ENCODE measurements at places on chromosomes 1 and 21.

- no peak for DNase-seq
Observed at GRCh38 chr1:64650411-64650810, 94.5 kb upstream of the RAVER2 start.

DNA sequence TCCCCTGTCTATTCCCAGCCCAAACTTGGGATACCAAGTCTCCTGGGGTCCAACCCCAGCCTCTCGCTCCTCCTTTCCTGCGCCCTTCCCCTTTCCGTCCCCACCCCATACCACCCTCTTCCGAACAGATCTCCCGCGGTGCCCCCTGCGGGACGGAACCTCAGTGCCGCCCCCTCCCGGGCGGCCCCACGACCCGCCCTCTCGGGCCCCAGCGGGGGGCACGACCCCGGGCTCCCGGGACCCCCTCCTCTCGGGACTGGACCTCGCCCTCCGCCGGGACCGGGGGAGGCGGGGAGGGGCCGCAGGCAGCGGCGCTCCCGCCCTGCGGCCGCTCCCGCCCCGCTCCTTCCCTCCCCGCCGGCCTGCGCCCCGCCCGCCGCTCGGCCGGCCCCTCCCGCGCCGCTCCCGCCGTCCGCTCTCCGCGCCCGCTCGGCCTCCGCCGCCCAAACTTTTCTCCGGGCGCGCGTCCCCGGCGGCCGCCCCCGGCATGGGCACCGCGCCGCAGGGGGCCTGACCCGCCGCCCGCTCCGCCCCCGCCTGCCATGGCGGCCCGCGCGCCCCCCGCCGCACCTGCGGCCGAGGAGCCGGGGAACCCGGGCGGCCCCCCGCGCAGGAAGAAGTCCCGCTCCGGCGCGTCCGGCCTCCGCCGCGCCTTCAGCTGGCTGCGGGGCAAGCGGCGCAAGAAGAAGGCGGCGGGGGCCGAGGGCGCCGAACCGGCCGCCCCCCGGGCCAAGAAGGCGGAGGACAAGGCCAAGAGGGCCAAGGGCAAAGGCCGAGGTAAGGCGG, 39.0 kb upstream of the SYNC start:
- DNase-seq: no peak

DNA sequence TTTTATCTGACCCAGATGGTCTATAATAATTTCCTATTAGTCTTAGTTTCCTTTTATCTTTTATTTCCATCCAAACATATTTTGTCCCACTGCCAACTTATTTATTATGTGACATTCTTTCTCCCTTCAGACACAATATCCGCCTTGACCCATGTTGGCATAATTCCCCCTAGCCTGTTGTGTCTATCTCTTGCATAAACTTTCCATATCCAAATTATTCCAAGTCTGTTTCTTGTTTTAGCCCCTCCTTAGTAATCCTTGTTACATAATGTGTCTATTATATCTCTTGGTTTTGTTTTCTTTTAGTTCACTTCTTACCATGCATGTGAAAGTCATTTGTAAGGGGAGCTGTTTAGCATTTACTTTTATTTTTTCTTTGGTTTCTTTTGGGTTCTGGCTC, 81.6 kb upstream of the CACHD1 start:
- no peak for DNase-seq

DNA sequence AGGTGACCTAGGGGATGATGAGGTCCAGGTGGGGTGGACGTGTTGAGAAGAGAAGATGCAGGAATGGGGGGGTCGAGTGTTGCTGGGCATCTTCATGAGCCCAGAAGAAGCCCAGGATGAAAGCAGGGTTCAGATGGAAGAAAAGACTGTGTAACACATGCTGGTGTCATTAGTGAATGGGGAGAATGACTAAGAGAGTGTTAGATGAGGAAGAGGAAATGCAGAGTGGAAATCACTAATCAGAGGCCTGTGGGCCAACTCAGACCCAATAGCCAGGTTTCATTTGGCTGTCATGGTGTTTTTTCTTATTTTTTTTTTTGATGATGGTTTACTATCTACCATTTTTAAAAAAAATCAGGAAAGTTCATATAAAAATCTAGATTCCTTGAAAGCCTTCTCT, 180.8 kb upstream of the CAMK1G start:
- DNase-seq: no peak

- no peak for DNase-seq
Observed at GRCh38 chr1:57124768-57125446, 159.1 kb upstream of the C8B start.

- DNase-seq: no peak
Observed at GRCh38 chr1:26153966-26154532, 4.8 kb upstream of the FAM110D start.

DNA sequence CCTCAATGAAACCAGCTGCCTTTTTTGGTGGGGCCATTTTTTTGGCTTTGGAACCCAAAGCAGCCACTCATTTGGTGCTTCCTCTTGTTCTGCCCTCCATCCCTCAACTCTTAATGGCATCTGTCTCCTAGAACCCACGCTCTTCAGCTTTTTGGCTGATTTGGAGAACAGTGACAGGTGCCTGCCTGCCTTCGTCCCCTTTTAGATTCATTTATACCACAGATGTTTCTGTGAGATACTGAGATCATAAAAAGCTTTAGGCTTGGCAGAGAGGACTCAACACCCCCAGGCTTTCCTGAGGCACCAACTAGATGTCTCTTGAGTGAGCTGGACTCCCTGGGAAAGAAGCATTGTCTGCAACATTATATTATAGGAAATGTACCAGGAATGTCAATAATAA, 20.4 kb upstream of the YTHDF2 start:
- DNase-seq: no peak

- no peak for DNase-seq
Observed at GRCh38 chr1:14778898-14779865, 180.7 kb downstream of the KAZN start.

DNA sequence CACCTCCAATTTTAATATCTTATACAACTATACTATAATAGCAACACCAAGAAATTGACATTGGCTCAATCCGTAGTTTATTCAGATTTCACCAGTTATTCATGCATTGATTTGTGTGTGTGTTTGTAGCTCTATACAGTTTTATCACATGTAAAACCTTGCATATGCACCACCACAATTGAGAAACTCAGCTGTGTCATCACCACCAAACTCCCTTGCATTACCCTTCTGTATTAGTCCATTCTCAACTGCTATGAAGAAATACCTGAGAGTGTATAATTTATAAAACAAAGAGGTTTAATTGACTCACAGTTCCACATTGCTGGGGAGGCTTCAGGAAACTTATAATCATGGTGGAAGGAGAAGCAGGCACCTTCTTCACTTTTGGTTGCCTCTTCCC, 162.1 kb downstream of the PATJ start:
- no peak for DNase-seq

GRCh38 chr1:205423814-205424399, 2.1 kb upstream of the LEMD1 start:
- DNase-seq: no peak

DNA sequence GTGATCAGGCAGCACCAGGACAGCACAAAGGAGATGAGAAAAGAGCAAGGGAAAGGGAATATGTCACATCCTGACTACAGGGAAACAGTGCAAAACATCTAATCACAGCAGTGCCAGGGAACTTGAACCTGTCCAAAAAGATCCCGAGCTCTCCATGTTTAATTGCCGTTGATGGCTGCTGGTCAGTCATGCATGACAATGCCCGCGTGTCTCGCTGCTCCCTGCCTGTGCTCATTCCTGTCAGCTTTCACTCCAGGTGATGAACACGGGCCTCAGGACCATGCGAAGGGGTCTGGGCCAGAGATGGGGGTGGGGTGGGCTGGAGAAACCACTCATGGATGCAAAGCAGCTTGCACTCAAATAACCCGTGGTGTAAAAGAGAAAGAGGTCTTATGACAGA, 287.0 kb downstream of the GPATCH2 start:
- DNase-seq: no peak

DNA sequence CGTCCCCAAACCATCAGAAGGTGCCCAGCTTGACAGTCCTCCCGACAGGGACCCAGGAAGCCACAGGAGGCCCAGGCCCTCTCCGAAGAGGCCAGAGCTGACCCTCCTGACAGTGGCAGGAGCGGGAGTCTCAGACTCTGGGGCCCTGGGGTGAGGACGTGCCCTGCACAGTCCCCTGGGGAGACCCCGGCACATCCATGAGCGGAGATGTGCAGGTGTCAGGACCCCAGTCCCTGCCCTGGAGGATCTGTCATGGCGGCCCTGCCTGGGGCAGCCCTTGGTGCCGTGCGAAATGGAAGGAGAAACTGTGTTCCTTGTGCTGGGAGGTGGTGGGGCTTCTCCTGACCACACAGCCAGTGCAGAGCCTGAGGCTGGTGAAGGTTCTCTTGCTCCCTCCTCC, 55.8 kb downstream of the OBSCN start:
- DNase-seq: no peak

DNA sequence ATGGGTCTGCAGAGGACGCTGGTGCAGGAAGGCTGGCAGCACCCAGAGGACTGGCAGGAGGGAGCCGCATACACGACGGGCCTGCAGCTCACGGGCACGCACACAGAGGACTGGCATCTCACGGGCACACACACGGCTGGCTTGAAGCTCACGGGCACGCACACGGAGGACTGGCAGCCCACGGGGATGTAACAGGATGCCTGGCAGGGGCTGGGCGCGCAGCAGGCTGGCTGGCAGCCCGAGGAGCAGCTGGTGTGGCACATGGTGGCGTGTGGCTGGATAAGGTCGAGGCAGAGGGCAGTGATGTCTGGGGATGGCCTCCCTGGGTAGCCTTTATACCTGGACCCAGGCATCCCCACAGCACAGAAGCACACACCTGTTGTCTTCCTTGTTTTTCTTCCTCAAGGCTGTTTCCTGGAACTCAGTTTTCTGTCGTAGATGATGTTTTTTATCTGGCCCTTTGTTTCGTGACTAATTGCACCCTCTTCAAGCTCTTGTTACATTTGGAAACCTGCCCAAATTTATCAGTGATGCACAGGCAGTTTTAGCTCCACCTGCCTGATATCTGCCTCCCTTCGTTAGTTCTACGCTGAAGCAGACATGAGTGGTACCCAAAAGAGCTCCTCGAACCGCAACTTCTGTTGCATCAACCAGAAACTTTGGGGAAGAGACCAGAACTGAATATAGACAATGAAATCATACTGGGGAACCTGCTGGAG, at the start of gene KRTAP12-1:
KRTAP12-1 (minus strand) TSS at position 303 of the 719 bp plus-strand sequence; CDS start at position 263, 40 bp downstream.
- peak; percentile 47 for DNase-seq

DNA sequence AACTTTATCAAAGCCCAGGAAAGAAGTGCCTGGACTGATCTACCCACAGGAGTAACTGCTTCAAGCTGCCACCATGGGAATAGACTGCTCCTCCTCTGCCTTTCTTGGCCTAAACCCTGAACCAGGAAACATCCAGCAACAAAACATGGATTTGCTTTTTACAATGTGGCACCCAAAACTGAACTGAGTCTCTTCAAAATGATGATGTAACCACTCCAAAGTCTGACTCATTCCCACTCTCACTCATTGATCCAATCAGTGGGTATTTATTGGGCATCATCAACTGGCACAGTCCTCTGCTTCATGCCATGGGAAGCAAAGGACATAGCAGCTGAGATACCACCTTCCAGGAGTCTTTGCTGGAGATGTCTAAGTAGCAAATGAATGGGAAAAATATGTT, 23.5 kb downstream of the CYP4A22 start:
- DNase-seq: no peak

DNA sequence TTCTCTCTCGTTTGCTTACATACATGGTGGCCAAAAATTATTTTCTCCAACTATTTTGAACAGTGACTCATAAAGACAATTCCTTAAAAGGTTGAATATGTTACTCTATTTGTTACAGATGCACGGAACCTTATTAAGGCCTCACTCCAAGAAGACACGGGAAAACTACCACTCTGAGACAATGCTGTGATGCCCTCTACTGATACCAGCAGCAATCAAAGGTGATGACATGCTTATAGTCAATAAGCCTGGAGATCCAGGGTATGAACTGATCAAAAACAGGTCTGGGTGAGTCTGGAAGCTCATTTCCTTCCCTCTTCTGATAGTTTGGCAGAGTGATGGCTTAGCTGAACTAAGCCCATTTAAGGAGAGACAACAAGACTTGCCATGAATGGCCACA, 563.0 kb downstream of the LRRIQ3 start:
- DNase-seq: no peak

DNA sequence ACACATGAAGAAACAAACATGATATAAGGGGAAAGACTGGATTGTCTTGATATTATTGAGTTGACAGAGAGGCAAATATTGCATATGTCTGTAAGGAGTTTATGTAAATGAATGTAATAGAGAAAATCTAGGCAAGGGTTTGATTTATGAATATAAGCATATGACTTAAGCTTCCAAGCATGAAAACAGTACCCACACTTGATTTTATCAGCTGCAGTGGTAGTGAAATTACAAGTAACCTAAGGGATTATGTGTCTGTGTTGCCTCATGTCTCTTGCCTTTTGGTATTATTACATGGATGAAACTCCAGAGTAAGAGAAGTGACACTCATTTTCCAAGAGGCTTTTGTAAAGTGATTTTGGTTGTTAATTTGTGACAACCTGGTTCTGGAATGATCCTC, 1678.9 kb downstream of the KCNT2 start:
- no peak for DNase-seq

- DNase-seq: no peak
Observed at GRCh38 chr1:30317921-30318320, 405.5 kb downstream of the MATN1 start.

DNA sequence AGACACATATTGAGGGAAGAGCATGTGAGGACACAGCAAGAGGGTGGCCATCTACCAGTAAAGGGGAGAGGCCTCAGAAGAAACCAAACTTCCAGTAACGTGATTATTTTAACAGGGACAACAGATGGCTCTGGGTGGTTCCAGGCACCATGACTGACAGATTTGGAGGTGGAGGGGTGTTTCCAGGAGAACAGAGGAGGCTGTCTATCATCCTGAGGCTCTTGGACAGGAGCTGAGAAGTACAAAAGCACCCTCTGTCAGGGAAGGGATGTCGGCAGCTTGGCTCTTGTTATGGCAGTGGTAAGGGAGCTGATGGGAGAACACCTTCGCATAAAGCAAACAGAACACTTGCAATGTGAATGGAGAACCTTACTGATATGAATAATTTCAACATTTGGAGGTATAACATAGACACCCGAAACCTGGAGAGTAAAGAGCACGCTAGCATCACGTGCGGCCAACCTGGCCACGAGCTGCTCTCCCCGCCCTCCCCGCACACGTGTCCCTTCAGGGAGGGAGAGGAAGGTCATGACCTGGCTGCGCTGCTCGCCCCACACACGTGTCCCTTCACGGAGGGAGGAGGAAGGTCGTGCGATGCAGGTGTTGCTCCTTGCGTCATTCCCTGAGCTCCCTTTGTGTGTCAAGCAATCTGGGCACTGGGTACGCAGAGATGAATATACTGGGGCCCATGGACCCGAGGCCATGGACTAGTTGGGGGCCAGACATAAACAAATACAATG, 37.5 kb upstream of the NLRP3 start:
- DNase-seq: no peak

DNA sequence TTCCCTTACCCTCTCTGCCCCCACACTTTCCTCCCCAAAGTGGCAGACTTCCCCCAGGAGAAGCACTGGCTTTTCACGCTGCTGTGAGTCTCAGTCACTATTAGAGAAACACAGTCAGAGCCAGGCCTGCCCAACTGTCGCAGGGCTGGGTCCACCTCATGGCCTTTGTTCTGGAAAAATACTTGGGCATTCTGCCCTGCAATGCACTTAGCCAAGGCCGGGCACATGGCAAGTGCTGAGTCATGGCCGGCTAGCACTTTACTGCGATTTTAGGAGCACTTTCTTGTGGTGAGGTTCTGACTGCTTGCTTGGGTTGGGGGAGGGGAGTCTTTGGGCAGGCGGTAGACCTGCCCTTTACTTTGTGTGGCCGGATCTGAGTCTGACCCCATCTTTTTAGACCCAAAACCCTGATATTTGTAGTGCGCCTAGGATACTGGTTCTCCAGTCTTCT, 7.7 kb downstream of the EPHX1 start:
- no peak for DNase-seq

GRCh38 chr1:229434005-229434640, at the start of gene ACTA1:
ACTA1 (minus strand) TSS chr1:229434094; CDS start chr1:229433115, 979 bp downstream.
- no peak for DNase-seq

All from NCI-H2081 treated with DMSO at 0.1 percent for 48 hours (cell line).